ENCODE measurements at places on chromosomes 1 and 21.

- DNase-seq, result no peak
Observed at GRCh38 chr1:210489491-210489890, 160.8 kb downstream of the HHAT start.

- DNase-seq, result no peak
Observed at GRCh38 chr1:17895401-17895800, 140.3 kb downstream of the ACTL8 start.

DNA sequence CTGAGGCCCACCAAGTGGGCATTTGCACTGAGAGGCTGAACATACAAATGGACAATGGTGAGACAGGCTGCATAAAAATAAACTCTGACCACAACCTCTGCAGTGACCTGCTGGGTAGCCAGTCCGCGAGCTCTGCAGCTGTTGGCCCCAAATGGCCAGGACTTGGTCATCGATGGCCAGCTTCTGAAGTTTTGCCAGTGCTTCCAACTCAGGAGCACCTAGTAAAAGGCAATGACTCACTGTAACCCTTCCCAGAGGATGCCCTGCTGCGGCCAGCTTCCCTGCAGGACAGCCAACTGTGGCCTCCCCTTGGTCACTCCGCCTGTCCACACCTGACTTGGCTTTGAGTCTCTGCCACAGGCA lies 185.4 kb downstream of the DYRK1A start:
- no peak for DNase-seq

DNA sequence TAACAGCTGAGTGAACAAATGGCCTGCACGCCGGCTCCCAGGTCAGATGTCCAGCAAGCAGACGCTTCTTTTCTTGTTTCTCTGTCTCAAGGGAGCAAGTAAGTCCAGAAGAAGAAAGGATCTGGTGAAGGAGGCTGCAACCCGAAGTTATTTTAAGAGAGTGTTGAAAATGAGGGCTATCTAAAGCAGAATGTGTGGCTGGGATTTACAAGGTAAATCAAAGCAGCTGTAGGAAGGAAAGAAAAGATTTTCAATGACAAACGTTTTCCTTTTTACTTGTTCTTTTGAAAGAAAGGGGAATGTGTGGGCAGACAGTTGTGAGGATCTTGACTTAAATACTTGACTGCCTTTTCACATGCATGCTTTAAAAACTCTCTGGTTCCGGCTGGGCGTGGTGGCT lies 311.5 kb downstream of the KIF26B start:
- DNase-seq, result no peak

DNA sequence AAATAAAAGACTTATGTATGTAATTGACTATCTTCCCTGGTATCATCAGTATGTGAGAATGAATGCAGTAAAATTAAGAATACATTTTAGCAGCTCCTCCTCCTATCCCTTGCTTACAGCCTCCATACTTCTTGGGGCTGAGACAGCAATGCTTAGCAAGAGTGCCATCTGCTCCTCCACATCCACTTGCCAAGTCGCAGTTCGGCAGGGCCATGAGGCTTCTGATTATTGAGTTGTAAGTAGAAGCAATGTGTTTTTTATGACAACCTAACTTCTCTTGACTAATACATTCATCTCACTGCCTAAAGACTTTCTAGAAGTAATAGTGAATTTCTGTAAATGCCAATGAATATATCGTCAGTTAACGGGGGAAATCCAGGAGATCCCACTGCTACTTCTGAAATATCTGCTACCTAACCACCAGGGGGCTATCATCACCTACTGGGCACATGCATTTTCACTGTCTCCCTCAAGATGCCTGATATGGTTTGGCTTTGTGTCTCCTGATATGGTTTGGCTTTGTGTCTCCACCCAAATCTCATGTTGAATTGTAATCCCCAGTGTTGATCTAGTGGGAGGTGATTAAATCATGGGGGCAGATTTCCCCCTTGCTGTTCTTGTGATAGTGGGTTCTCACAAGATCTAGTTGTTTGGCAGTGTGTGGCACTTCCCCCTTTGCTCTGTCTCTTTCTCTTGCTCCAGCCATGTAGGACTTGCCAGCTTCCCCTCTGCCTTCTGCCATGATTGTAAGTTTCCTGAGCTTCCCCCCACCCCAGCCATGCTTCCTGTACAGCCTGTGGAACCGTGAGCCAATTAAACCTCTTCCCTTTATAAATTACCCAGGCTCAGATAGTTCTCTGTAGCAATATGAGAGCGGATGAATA lies 59.6 kb downstream of the EXTL2 start:
- no peak for DNase-seq

DNA sequence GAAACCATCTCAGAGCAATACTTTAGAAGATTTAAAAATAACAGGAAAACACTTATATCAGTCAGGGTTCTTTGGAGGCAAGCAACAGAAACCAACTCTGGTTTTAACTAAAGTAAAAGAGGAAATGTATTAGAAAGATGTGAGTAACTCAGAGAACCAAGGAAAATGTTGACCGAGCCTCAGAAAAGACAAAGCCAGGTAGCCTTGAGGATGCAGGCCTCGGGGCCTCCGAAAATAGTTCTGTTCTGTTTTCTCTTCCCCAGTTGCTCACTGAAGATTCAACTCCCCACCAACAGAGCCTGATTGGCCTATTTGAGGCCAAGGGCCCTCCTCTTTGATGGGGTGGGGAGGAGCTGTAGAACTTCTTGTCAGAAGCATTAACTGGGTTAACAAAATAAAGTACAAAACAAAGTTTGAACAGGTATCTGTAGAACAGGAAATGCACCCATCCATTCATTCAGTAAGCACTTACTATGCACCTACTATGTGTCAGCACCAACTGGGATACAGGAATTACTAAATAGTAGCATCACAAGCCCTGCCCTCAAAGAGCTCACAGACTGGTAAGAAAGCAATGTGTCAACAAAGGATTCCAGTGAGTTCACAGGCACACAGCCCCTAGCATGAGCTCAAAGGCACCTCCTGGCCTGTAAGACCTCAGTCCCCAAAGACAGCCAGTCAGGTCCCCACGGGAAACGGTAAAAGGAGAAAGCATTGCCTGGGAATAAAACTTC lies 12.6 kb downstream of the SLAMF8 start:
- DNase-seq, result no peak

DNA sequence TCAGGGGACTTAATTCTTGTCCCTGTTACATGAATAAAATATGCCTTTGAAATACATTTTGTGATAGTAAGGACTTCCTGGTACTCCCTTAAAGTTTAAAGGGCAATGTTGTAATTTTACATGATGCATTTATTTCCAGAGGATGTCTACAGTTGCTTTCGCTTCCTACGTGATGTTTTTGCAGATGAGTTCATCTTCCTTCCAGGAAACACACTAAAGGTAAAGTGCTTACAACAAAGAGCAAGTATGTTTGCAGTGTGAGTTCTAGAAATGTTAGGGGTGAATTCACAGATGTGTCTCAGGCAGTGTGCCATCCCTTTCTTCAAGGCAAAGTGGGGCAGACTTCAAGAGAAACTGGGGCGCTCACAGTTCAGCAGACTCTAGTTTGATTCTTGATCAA lies 31.2 kb downstream of the GNPAT start:
- no peak for DNase-seq

DNA sequence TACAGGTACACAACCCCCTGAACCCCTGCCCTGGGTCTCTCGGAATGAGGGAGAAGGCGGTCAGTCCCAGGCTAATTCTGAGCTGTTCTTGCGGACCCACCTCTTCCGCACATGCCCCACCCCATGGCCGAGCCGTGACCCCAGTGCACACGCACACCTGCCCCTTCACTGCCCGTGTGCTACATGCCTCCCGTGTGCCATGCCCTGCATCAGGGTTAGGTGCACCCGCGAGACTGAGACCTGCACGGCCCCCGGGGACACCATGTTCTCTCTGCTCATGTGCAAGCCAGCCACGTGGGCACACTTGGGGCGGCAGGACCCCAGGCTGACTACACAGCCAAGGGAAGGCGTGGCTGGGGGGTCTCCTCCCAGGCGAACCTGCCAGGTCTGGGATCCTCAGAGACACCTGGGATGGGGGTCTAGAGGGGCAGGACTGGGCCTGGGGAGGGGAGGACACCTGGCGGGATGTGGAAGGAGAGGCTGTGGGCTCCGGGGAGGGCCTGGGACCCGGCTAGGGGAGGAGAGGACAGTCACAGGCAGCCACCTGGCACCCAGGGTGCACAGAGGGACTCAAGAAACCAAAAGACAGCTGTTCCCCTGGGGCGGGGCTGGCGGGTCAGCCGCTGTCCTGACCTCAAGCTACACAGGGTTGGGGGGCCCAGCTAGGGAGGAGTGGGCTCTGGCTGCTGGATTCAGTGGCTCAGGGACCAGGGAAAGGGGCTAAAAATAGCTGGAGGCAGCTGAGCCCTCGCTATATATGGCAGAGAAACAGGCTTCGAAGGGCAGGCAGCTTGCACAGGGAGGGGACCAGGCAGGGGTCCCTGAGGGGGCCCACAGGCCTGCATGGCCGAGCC lies 133.4 kb downstream of the CASZ1 start:
- no peak for DNase-seq

- DNase-seq, result no peak
Observed at GRCh38 chr21:15976807-15977206, 247.0 kb downstream of the USP25 start.

GRCh38 chr1:55718758-55719671 lies 503.9 kb upstream of the USP24 start:
- peak; percentile 42 for DNase-seq

- DNase-seq, result no peak
Observed at GRCh38 chr1:51535006-51535592, 16.0 kb upstream of the EPS15 start.

GRCh38 chr1:175129182-175129581 lies 61.5 kb downstream of the TNN start:
- no peak for DNase-seq

DNA sequence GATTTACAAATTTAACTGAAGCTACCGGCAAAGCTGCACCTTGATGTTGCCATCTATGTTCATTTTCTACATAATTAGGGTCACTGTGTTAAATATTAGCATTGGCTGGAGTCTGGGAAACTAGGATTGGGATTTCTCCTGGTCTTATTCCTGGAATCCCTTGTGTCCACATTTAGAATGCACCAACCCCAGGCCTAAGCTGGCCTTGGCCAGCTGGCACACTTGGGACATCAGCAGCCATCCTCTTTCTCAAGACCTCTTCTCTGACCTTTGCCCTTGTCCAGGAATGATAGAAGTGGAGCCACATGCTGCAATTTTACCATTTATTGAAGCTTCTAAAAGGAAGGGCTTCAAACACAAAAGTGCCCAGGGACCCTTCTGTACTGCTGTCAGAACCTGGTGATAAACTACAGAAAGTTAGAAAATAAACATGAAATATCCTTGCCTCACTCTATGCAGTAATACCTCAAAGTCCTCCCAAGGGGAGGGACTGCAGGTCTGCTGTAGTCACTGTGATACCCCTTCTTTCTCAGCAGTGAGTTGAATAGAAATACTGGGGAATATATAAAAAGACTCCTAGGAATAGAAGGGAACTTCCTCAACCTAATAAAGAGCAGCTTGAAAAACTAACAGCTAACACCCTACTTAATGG lies 13.7 kb upstream of the PIGC start:
- no peak for DNase-seq

- DNase-seq, result no peak
Observed at GRCh38 chr1:181087400-181087901, 1.0 kb upstream of the IER5 start.

DNA sequence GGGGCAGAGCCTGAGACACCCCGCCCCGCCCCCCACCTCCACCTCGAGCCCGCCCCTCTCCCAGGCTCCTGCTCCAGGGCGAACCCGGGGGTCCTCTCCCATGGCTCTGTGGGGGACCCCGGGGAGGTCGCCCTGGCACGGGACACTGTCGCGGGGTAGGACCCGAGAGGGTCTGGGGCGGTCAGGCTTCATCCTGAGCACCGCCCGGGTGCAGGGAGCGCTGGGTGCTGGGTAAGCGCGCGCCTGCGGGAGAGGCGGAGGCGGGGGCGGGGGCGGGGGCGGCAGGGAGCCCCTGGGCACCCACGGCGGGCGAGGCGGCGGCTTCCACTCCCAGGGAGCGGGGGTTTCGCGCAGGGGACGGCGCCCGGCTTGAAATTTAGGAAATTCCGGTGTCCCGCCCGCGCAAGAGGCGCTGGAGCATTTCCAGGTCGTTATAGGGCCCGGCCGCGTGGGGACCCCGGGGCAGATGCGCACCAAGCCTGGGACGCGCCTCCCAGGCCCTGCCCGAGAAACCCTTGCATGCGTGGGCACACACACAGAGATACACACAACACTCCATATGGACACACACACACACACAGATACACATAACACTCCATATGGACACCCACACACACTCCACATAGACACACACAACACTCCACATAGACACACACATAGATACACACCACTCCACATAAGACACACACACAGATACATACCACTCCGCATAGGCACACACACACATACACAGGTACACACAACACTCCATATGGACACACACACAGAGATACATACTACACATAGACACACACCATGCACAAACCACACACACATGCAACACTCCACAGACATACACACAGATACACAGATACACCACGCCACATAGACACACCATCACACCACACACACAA lies 48.7 kb upstream of the SLC19A1 start:
- DNase-seq, result peak; percentile 58

DNA sequence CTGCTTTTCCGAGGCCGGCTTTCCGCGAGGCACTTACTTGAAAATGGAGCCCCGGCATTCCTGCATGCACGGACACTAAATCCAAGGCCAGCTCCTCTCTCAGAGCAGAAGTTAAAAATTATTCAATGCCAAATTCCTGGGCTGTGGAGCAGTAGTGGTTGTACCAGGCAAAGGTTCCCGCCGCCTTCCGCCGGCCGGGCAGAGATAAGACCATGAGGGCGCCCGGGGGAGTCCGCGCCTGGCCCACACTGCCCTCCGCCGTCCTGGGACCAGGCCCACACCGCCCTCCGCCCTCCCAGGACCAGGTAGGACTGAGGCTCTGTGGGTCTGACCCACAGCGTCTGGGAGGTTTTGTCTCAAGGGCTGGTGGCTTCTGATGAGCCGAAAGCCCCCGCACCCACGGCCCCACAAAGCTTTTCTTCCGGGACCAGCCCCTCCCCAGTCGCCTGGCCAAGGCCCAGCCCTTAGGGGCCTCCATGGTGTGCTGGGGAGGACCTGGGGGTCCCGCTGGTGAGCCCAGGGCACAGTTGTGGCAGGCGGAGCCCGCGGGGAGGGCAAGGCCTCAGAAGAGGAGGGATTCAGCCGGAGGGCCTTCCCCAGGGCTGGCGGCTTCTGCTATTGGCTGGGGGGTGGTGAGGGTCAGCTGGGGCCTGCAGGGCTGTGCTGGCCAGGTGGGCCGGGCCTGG lies 12.7 kb upstream of the C1orf159 start:
- no peak for DNase-seq

GRCh38 chr21:41536076-41536826 lies 28.3 kb upstream of the TMPRSS2 start:
- DNase-seq, result no peak

GRCh38 chr1:53410100-53410541 lies 49.1 kb upstream of the DMRTB1 start:
- DNase-seq, result no peak

DNA sequence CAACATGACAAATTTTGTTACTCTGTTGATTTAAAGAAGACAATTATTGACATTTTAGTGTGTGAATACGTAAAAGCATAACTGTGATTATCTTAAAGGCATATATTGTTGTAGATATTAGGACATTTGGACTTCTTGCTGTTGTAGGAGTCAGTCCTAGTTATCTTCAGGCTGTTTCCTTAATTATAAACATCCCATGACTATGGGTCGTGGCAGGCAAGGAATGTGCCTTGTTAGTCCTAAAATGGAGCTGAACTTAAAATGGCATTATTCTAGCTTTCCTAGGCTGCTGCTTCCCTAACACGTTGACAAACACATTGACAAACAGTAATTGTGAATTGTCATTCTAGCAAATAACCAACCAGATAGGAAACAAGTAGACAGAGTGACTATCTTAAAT lies 4.4 kb upstream of the MPZL1 start:
- no peak for DNase-seq

- DNase-seq, result peak; percentile 40
Observed at GRCh38 chr1:26959722-26960624, at the start of gene KDF1. TSS of gene KDF1 (minus strand) at chr1:26960468. CDS start at chr1:26952380, 8,088 bp downstream.

- no peak for DNase-seq
Observed at GRCh38 chr1:164611754-164612642, 53.0 kb downstream of the PBX1 start.
